Forelimb muscle (tissue), 1 donor: ENCODE measurements at places on chromosomes 1 and 21.
A peak's percentile ranks its signal among the peaks of the same experiment; 100 is the strongest.

- DNase-seq: no peak
Measured at GRCh38 chr1:231896806-231897205, 270.2 kb downstream of the DISC1 start.

- DNase-seq: no peak
Measured at GRCh38 chr1:93567255-93567918, 114.2 kb downstream of the BCAR3 start.

GRCh38 chr1:48966583-48966982 lies 189.9 kb upstream of the BEND5 start:
- DNase-seq: no peak

DNA sequence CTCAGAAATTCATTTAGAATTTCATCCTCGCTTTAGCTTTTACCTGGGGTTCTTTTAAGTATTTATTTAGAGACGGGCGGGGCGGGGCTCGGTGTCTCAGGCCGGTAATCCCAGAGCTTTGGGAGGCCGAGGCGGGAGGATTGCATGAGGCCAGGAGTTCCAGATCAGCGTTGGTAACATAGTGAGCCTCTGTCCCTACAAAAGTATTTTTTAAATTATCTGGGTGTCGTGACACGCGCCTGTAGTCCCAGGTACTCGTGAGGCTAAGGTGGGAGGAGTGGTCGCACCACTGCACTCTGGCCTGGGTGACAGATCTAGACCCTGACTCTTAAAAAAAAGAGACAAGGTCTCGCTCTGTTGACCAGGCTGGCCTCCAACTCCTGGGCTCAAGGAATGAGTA lies 942 bp upstream of the RSBN1 start:
- no peak for DNase-seq

DNA sequence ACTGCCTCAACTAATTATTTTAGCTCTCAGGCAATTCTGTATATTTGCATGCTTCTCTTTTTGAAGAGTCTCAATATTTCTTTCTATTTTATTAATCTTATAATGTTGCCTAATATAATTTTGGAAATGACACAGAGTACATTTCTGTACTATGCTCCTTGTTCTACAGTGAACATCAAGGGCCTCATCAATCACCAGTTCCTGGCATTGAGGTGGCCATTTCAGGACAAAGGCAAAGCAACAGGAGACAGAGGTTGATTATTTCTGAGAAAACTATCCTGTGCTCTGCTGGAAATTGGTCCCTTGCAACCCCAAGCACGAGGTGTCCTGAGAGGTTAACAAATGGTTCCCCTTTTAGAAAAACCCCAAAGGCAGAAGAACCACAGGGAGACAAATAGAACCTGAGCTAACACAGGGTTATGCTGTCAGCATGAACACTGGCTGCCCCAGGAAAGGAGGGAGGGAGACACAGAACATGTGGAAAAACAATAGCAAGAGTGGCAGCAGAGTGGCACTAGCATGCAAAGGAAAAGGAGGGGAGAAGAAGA lies 63.9 kb upstream of the VAV3 start:
- no peak for DNase-seq

DNA sequence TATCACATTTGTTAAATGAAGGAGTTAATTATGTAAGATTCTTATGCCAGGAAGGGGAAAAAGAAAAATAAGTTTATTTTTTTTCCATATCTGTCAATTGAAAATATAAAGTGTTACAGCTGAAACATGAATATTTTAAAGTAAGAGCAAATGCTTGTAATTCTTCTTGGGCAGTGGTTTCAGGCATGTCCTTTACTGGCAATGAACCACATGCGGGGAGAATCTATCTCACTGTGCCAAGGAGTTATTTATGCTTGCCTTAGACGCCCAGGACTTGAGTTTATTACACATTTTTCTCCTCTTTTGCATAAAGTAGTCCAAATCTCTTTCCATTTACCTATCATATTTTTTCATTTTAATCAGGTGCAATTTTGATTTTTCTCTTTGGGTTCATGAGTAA lies 207.8 kb upstream of the NRIP1 start:
- DNase-seq: no peak

DNA sequence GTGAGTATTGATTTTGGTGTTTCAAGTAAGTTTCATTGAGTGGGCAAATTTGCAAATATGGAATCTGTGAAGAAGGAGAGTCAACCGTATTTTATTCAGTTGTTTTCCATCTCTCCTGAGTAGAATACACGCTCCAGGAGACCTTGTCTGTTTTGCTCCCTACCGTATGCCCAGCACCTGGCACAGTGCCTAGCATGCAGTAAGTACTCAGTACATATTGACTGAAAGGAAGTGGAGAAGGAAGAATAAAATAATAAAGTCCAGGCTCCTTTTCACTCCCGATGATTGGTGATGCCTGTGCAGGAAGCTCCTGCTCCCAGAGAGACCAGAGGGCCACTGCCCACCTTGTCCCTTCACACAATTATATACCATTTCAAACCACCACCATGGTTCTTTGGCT lies 59.4 kb upstream of the NEK2 start:
- DNase-seq: no peak

GRCh38 chr1:10856863-10857598 lies 60.6 kb upstream of the CASZ1 start:
- DNase-seq: no peak

GRCh38 chr1:68725001-68725752 lies 228.3 kb upstream of the DEPDC1 start:
- DNase-seq: no peak

DNA sequence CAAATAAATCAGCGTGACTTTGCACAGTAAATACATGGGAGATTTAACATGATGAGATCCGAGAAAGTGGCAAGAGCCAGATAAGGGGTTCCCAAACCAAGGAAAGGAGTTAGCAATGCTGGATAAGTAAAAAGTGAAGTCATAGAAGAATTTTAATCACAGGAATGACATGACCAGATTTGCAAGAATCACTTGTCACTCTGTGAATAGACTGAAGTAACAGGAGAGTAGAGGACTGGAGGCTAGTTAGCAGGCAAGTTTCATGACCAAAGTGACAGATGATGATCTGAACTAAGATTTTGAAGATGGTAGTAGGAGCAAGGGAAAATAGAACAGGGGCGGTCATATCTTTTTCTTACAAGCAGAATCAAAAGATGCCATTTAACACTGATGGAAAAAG lies 8.4 kb downstream of the CFH start:
- no peak for DNase-seq

- DNase-seq: no peak
Measured at GRCh38 chr1:58824753-58825389, 41.0 kb upstream of the JUN start.

- no peak for DNase-seq
Measured at GRCh38 chr1:33241866-33242265, 14.4 kb upstream of the ZNF362 start.

GRCh38 chr1:186605762-186606350 lies 74.4 kb downstream of the PTGS2 start:
- no peak for DNase-seq

GRCh38 chr1:29383746-29384371 lies 147.5 kb downstream of the PTPRU start:
- DNase-seq: no peak

- no peak for DNase-seq
Measured at GRCh38 chr21:45071874-45072737, 2.3 kb upstream of the ADARB1 start.

DNA sequence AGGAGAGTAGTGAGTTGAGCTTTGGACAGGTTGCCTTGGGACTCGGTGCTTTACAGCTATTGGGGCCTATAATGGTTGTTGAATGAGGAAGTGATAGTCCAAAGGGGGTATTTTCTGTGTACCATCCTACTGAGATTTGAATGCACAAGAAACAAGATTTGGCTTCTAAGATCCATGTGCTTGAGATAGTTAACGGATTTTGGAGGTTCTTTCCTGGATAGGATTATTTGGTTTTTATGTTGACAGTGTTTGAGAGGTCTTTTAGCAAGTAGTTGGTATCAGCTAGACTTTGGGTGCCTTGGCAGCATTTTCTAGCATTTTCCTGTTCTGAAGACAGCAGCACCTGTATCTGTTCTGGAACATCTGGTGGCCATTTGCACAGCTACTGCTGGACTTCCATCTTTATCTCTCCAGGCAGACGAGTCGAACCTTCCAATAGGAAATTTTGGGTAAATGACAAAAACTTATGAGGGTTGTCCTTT lies 3.6 kb upstream of the SCAF4 start:
- no peak for DNase-seq

DNA sequence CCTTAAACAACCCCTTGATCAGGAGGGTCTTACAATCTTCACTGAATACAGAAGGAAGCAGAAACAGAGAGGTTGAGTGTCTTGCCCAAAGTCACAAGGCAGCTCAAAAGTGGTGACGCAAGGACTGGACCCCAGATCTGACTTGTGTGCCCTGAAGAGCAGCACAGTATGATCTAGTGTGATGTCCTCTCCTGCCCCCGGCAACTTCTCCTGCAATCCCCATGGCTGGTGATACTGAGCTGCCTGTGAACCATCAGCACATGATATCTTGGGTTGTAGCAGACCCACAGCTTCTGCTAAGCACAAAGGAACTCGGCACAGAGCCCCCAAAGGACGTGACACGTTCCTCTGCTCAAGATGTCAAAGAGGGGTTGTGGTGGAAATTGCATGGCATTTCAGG lies 51.2 kb upstream of the EDN2 start:
- DNase-seq: no peak

- DNase-seq: peak; percentile 2
Measured at GRCh38 chr1:158686111-158687009, at the start of gene SPTA1. Gene SPTA1 (minus strand): TSS chr1:158686715. CDS start chr1:158686517, 198 bp downstream.

DNA sequence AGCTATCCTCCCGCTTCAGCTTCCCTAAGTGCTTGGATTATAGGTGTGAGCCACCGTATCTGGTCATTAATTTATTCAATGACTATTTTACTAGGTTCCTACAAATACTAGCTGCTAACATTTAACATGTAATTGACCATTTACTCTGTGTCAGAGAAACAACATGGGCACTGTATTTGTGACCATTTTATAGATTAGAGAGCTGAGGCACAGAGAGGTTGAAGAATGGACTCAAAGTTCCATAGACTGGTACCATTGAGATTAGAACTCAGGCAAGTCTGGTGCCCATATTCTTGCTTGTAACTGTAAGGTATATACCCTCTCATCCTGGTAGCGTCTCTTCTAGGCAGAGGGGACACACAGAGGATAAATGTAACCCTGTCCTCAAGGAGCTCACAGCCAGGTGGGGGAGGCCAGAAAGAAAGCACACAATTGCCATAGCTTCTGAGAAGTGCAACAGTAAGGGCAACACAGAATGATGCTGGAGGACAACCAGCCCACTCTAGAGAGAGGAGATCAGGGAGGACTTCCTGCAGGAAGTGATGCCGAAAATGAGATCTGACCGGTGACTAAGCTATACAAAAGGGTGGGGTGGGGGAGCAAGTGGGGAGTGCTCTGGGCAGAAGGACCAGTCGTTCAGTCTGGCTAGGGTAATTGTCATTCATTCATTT lies 3.8 kb downstream of the SRARP start:
- no peak for DNase-seq

DNA sequence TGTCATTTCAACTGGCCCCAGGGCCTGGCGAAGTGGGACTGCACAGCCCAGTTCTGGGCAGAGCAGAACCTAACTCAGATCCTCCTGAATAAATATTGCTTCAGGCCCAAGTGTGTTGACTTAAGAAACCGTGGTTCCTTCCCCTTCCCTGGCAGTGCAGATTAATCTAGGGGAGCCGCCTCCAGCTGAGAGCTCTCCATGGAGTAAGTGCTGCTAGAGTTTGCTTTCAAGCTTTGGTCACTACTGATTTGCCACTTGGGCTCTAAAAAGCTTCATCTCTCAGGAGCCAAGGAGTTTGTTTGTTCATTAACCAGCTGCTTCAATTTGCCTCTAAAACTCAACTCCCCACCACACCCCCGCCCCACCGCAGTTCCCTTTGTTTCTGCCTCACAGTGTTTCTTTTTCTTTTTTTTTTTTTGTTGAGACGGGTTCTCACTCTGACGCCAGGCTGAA lies 112.1 kb downstream of the DTL start:
- DNase-seq: no peak

DNA sequence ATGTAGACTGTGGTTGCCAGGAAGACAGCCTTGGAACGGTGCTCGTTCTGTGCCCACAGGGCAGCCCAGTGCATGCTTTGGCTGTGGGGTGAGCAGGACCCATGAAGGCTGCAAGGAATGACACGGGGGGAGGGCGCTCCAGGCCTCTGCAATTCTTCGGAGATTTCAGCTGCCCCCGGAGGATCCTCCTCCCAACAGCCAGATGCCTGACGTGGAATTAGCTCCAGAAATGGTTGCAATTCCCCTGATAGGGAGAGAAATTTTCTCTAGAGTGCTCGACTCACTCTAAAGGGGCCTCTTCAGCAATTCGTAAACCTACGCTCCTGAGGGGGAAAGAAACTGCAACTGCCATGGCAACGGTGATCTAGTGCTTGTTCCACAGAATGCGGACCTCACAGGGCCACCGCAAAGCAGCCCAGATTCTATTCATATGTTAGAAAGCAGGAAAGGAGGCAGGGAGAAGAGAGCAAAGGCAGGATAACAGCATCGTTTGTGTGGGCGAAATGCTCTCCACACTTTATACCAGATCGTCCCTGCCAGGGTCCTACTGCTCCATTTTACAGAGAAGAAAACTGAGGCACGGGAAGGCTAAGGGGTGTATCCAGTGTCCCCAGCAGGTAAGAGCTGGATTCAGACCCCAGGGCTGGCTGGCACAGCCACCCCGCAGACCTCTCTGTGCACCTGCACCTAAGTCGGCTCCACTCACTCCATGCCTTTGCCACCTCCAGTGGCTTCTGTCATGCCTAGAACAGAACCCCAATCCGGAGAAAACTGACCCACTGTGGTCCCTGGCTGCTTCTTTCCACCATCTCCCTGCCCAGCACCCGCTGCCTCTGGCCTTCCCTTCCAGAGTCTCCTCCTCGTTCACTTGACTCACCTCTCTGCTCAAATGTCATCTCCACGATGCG lies 11.9 kb upstream of the PDE9A start:
- no peak for DNase-seq

GRCh38 chr1:183604815-183605214 lies 14.6 kb upstream of the NCF2 start:
- no peak for DNase-seq

DNA sequence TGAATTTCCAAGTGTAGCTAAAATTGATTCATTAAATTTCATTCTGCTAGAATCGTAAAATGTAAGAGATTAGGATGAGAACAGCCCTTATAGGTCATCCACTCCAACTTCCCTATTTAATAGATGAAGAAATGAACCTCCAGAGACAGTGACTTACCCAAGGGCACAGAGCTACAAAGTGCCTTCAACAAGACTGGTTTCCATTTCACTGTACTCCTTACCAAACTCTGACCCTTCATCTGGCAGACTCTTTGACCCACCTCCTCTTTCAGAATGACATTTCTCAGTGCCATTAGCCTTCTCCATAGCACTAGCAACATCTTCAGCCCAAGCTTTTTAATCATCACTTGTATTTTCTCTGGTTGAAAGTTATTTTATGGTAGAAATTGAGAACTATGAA lies 161.3 kb downstream of the NEK7 start:
- no peak for DNase-seq

- no peak for DNase-seq
Measured at GRCh38 chr21:35818597-35818996, 241.7 kb downstream of the SETD4 start.

- DNase-seq: no peak
Measured at GRCh38 chr1:209673631-209674417, 1.4 kb upstream of the G0S2 start.
